ENCODE measurements at places on chromosomes 13 and 19.
A peak's percentile ranks its signal among the peaks of the same experiment; 100 is the strongest.

- no peak for DNase-seq
Observed at GRCh38 chr13:33197541-33197971, 88.0 kb downstream of the STARD13 start.

GRCh38 chr19:41441321-41441945 lies 1.5 kb upstream of the ERICH4 start:
- no peak for DNase-seq

DNA sequence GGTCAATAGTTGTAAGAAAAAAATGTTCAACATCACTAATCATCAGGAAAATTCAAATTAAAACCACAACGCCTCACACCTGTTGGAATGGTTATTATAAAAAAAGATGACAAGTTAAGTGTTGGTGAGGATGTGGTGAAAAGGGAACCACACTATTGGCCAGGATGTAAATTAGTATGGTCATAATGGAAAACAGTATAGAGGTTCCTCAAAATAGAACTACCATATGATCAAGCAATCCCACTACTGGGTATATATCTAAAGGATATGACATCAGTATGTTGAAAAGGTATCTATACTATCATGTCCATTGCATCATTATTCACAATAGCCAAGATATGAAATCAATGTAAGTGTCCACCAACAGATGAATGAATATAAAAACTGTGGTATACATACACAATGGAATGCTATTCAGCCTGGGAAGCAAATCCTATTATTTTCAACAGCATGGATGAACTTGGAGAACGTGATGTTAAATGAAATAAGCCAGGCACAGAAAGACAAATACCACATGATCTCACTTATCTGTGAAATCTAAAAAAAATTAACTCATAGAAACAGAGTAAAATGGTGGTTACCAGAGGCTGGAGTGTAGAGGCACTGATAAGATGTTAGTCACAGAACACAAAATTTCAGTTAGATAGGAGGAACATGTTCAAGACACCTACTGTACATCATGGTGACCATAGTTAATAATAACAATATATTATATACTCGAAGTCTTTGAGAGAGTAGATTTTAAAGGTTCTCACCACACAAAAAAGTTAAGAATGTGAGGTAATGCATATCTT lies 56.6 kb downstream of the TBC1D4 start:
- DNase-seq: no peak

DNA sequence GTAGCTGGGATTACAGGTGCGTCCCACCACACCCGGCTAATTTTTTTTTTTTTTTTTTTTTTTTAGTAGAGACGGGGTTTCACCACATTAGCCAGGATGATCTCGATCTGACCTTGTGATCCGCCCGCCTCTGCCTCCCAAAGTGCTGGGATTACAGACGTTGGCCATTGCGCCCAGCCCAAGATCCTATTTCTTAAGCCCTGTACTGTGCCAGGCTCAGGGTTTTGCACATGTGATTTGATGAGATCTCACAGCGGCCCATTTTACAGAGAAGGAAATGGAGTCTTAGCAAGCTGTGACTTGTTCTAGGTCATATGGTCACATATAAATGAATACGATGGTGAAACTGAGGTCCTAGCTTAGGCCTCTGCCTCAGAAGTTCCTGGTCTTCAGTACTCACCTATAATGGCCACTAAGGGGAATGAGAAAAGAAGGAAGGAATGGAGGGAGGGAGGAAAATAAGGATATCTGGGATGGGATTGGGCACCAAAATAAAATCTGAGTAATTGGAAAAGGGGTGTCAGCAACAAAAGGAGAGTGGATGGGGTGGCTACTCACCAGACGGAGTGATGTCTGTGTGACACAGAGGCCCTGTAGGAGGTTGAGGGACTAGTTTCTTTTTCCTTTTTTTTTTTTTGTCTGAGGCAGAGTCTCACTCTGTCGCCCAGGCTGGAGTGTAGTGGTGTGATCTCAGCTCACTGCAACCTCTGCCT lies 1.3 kb downstream of the OSCAR start:
- DNase-seq: no peak

- no peak for DNase-seq
Observed at GRCh38 chr19:12705169-12705568, 8.7 kb upstream of the FBXW9 start.

DNA sequence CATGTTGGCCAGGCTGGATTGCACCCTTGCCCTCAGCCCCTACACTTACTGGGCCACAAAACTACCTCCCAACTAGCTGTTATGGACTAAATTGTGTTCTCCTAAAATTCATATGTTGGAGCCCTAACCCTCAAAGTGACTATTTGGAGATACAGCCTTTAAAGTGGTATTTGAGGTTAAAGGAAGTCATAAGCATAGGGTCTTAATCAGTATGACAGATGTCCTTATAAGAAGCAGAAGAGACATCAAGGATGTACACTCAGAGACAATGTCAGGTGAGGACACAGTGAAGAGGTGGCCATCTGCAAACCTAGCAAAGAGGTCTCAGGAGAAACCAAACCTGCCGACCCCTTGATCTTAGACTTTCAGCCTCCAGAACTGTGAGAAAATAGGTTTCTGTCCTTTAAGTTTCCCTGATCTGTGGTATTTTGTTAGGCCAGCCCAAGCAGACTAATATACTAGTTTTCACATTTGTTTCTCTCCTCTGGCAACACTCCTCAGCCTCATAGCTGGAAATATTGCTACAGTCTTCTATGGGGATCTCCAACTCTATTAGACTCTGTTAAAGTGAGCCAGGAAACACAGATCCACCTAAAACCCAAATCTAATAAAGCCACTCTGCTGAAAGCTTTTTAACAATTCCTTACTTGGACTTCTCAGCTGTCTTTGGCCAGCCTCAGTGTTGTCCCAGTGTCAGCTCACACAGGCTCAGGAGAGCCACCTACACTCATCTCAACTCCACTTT lies 256.5 kb downstream of the TBC1D4 start:
- no peak for DNase-seq

DNA sequence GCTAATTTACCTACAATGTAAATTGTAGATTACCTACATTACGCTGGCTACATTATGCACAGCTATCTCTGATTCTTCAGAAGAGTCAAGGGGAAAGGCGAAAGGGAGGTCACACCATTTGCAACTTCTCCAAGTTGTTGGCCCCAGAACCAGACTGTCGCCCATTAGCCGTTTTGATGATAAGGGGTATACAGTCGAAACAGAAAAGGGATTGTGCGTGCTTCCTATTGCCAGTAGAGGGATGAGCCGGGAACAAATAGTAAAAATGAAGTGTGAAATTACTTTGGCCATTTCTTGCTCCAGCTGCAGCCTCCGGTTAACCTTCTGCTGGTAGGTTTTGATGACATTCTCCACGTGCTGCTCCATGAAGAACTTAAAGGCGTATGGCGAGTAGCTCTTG lies 73.8 kb downstream of the LATS2 start:
- no peak for DNase-seq

DNA sequence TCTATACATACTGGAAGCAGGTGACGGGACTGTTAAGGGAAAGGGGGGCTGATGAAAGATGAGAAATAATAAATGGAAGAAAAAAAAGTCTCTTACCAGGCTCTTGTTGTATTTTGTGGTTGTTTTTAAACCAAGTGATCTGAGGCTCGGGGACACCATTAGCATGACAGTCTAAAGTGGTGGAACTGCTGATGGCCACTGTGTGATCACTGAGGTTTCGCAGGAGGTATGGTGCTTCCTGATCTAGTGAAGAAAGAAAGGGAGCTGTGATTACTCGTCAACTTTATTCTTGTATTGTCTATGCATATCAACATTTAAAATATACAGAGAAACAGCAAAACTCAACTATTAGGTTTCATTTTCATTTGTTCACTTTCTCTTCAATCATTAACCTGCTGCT lies 110.1 kb downstream of the FLT1 start:
- no peak for DNase-seq

GRCh38 chr19:31070146-31071065 lies 278.8 kb downstream of the TSHZ3 start:
- DNase-seq: no peak

- DNase-seq: no peak
Observed at GRCh38 chr13:44643256-44643655, 67.1 kb upstream of the TSC22D1 start.

- DNase-seq: no peak
Observed at GRCh38 chr19:38061294-38061693, 154.3 kb downstream of the SIPA1L3 start.

- no peak for DNase-seq
Observed at GRCh38 chr19:46915386-46915785, 54.6 kb downstream of the ARHGAP35 start.

GRCh38 chr13:74070065-74070464 lies 64.1 kb downstream of the KLF12 start:
- peak; percentile 75 for DNase-seq

All from CD4-positive, alpha-beta memory T cell (primary cell).